GOT3 (cell line): ENCODE measurements at places on chromosomes 6 and 20.

DNA sequence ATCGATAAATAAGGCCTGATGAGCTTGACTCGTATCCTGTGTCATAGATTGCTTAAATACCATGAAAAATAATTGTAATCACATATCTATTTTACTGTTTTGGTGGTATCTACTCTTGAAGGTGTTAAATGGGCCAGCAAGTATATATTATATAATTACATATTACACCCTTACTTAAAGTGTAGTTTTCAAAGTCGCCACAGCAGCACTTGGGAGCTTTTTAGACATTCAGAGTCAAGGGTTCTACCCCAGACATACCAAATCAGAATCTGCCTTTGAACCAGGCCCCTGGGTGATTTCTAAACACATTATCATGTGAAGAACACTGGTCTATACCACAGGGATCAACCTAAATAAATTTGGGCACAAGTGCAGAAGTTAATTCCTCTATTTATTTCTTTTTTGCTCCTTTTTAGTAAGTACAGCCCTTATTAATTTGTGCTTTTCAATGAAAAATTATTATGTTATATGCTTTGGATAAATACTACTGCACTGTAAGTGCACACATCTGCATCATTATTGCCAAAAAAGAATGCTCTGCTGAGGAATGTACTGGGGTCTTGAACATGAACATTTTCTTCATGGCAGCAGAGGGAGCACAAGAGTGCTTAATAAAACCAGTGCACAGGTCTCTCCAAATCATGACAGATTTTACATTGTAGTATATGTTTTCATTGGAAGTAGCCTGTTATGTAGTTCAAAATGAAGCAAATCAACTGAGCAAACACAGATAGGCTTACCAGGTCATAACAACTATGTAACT, 3.1 kb upstream of the ATXN1 start:
- DNase-seq = no peak

DNA sequence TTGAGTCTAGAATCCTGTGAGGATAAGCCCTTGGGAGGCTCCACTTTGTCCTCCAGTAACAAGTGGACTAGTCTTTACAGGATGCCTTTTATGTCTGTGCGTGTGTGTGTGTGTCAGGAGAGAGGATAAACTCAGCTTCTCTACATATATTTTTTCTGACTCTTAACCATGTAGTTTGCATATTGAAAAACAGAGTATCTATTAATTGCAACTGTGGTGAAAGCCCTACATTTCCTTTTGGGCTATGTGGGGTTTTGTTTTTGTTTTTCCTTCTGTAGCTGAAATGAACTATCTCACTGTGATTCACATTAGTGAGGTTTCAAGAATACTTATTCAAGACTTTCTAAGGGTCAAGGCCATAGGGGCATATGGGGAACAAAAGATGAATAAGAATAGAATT, 17.7 kb downstream of the TPBG start:
- no peak for DNase-seq

- DNase-seq = no peak
Measured at GRCh38 chr20:17806739-17807441, 107.1 kb downstream of the BANF2 start.

DNA sequence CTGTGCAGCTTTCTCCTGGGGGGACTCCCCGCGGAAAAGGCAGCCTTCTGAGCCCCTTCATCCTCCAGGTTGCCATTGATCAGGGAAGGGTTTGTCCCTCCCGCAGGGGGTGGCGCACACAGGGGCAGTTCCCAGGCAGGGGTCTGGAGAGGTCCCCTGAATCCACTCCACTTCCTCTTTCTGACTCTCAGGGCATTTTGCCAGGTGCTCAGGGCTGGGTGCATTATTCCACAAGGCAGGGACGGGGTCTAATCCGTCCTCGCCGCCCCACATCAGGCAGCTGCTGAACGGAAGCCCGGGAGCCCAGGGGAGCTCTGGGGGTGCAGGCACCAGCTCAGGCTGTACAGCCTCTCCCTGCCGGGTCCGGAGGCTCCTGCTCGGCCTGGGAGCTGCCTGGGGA, 180.9 kb downstream of the TTLL2 start:
- no peak for DNase-seq

- no peak for DNase-seq
Measured at GRCh38 chr6:32074996-32075532, 34.1 kb downstream of the TNXB start.

- no peak for DNase-seq
Measured at GRCh38 chr6:20542927-20543602, 8.8 kb downstream of the CDKAL1 start.

- DNase-seq = no peak
Measured at GRCh38 chr6:128007658-128008057, 106.8 kb upstream of the THEMIS start.

DNA sequence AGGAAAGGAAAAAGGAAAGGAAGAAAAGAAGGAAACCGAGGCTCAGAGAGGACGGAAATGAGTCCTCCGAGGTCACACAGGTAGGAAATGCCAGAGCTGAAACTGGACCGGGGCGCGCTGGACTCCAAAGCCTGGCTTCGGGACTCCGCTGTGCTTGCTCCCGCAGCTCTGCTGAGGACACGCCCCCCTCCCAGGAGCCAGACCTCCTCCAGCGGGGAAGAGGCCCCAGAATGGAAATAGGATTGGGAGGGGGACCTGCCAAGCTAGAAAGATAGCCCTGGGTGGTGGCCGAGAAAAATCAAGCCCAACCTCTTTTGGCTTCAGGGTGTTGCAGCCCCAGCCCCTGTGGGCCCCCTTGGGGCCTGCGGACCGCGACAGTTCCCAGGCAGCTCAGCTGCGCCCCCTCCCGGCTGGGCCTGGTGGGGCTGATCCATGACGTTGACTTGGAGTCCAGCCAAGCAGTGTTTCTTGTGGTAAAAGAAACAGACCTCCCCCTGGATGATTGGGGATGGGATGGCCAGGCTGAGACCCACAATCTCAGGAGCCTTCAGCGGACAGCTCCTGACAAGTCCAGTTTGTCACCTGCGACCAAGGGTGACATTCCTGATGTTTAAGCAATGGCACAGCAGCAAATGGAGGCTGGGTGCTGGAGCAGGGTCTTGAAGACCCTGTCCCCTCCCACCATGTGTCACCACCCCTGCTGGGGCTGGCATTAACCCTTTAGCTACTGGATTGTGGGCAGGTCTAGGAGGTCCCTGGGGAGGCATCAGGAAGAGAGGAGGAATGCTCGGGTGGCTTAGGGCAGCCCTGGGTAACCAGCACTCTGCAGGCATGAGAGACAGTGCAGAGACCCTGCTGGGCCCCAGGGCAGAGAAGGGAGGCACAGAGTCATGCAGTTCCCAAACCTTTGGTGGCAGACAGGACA, 55.4 kb downstream of the RIPOR3 start:
- DNase-seq = no peak

DNA sequence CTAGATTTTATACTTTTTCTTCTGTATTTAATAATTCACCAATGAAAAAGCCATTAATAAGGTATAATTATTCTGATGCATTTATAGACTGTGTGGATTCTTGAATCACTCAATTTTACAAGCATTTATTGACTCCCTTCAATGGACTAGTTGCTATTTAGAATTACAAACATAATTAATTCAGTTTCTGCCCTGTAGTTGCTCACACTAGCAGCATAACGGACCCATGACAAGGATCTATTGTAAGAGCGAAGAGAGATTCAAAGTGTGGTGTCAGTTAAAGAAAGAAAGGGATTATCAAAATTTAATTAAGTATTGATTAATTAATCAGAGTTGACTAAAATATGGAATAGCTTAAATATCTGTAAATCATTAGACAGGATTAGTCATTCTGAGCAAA, 602.6 kb upstream of the PTCHD4 start:
- no peak for DNase-seq

- DNase-seq = no peak
Measured at GRCh38 chr20:23627501-23627900, 10.3 kb downstream of the CST3 start.

DNA sequence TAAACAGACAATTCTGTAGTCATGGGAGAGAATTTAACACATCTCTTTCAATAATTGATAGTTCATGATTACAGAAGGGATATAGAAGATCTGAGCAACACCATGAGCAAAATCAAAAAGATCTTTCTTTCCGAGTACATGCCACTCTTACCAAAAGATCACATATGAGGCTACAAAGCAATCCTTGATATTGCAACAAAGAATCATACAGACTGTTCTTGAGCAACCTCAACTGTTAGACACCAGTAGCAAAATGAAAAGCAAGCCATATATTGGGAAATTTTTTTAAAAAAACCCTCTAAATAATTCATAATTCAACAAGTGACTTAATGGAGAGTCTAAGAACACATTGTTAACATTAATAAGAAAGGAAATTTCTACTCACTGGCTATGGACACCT, 3.6 kb upstream of the CD83 start:
- DNase-seq = no peak

GRCh38 chr6:151763938-151764680, 43.4 kb upstream of the ESR1 start:
- DNase-seq = peak; percentile 78

DNA sequence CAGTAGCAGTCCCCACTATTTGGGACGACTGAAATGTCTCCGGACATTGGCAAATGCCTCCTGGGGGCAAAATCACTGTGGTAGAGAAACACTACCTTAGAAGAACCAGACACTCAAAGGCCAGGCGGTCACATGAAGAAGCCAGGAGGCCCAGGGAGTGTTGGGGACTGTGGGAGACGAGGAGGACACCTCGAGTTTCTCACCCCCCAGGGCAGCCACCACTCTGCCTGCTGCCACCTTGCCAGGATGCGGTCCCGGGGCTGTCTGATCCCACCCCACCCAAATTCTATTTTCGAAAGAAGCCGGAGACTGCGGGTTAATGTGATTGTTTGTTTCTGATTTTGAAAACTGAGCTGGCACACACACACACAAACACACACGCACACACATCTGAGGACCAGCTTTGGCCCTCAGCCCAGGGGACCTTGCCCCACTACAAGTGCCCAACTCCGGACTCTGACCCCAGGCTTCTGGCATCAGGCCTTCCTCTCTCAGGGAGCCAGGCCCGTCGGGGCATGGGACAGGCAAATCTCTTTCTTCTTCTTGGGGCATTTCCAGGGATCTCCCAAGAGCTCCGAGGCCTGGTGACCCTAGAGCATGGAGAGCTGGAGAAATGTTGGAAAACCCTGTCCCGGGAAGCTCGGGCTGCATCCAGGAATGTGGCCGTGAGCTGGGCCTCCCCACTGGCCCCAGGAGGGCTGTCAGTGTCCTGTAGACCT, 187.5 kb upstream of the PMEPA1 start:
- DNase-seq = no peak

GRCh38 chr6:7512320-7512719, 29.2 kb upstream of the DSP start:
- DNase-seq = no peak

- DNase-seq = no peak
Measured at GRCh38 chr6:14882394-14883026, 363.4 kb upstream of the JARID2 start.

DNA sequence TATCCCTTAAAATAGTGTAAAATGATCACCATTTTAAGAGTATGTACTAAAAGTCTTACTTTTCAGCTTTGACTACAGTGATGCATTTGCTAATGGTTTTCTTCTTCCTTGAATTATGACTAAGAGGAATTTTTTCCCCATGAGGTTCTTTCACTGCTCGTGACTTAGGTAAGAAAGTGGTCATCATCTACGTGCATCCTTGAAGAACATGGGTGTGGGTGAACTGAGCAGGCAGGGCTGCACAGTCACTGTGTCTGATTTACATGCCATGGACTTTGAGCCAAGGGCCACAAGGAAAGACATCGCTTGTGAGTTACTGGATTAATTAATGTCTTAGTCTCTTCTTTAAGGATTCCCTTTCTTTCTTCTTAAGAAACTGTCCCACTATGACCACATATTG, 33.3 kb downstream of the NQO2 start:
- no peak for DNase-seq
